DMS153 (cell line): ENCODE measurements at places on chromosomes 1 and 21.

DNA sequence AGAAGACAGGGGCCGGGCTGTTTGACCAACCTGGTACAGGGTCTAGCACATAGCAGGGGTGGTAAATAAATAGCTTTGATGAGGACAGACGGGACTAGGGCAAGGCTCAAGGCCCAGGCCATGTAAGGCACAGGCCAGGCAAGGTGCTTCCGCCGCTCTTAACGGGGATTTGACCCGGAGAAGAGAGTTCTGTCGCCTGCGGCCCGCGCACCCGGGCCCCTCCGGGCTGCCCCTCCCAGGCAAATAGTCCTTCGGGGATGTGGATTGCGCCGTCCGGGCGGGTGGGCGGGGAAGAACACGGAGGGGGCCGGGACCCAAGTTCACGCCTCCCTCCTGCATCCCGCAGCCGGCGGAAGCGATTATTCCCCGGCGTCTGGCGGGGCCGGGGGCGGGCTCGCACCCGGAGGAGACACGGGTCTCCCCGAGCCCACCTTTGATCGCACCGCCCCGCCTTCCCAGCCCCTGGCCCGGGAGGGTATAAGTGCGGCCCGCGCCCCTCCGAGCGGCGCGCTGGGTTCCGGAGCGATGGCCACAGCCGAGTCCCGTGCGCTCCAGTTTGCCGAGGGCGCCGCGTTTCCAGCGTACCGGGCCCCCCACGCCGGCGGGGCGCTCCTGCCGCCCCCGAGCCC, at the start of gene MIXL1:
Gene MIXL1, plus strand, starts transcription at position 508 of the 629 bp plus-strand sequence. Its CDS starts 18 bp downstream, at position 526.
- DNase-seq = no peak

DNA sequence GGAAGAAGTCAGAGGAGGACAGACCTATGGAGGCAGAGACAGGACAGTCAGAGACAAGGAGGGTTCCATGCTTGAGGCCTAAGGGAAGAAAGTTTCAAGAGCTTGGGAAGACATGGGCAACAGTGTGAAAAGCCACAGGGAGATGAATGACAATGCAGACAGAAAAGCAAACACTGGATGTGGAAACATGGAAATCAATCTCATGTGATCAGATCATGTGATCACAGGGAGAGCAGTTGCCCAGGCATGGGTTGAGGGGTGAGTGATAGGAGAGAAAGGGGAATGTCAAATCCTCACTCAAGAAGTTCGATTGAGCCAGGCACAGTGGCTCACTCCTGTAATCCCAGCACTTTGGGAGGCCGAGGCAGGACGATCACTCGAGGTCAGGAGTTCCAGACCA, 17.2 kb downstream of the PTAFR start:
- no peak for DNase-seq

- no peak for DNase-seq
Measured at GRCh38 chr21:28696844-28697410, 295.8 kb downstream of the LTN1 start.

DNA sequence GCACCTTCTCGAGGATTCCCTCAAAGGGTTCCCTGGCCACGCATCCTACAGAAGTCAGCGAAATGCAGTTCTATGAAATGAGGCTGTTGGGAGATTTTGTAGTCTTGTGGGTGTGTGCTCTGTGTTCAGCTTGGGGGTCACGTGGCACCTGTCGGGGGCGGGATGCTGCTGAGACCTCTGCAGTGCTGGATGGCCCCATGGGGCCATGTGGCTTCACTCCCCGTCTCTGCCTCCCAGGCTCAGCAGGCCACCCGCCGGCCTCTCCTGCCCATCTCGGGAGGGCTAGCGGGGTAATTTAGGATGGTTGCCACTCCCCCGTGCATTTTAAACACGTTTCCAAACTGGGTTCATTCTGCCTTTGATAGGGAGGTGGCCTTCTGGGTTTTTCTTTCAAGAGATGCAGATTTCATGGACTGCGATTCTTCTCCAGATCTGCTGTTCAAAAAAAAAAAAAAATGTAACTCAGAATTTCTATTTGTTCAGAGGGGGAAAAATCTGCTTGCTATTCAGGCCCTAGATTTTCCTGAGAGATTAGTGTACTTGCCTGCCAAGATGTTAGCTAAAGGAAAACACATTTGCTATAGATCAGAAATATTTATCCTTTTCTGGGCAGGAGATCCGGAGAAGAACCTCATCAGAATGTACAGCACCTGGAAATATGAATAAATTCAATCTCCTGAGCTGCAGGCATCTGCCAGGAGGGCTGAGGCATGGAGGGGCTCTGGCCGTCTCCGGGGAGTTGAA, 277.2 kb upstream of the VAMP3 start:
- no peak for DNase-seq

- no peak for DNase-seq
Measured at GRCh38 chr1:170010443-170010842, 64.1 kb downstream of the KIFAP3 start.

DNA sequence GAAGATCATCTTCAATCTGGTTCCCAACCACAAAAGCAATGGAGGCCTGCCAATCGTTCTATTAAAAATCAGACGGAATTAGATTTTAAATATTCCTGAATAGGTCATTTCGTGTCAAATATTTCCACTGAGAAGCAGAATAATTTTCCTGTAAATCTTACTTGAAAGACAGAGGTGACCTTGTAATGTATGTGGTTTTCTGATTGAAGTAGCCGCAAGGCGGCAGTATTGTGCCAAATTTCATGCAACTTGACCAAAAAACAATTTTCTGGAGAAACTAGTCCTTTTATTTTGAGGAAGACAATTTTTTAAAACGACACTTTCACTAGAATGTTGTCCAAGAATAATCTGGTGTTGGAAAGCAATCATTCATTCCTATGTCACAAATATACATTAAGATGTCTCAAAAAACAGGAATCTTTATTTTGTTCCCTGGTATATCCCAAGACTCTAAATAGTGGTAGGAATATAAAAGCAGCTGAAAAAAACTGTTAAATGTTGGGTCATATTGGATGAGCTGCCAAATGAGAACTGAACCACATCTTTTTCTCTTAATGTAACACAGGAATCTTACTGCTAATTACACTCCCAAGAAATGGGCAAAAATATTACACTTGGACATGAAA, 33.6 kb downstream of the SPAG17 start:
- DNase-seq = no peak

DNA sequence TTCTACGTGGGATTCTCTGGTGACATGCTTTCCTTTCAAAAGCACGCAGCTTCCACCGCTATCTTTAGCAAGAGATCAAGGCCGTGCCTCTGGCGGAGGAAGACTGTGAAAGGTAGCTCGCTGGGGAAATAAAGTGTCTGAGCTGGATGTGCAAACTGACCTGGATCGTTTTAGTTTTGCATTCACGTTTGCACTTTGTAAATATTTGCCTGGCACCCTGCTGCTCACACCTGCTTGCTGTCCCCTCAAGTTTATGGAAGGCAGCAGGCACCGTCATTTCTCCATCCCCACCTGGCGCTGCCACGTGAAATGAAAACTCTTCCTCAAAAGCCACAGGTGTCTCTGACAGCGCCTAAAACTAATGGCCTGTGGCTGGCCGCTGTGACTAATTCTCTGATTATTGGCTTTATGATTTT, 44.0 kb upstream of the TARDBP start:
- DNase-seq = peak; percentile 99

DNA sequence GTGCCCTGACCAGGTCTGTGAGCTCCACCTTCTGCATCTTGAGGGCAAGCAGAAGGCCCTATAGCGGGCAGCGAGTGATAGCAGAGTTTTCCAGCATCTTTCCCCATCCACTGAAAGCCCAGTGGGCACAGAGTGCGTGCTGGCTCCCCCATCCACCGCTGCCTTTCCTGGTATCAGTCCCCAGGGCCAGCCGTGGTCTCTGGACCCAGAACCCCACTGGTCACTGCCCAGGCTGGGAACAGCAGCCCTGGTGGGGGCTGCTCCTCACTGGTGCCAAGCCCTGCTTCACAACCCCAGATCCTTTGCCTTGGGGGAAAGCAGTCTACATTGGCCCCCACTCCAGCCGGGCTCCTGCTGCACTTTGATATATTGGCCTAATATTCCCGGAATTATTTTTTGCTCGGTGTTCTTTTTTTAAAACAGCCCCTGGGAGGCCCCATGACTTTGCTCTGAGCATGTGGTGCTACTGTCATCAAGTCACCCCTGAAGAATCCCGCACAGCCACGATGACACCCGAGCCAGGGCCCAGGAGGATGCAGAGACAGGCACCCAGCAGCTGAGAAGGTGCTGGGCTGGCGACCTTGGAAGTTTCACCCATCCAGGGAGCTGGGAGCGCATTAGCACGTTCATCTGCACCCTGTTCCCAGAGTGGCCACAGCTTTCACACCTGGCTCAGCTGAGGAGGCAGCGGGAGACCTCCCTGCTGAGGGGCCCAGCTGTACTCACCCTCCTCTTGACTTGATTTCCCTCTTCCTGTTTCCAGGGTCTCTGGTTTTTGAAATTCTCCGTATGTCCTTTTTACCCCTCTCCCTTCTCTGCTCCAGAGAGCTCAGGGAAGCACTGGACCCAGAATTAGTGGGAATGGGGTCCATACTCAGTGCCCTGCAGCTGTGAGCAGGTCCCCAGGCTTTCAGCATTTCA, 56.9 kb downstream of the KLHDC7A start:
- DNase-seq = no peak

GRCh38 chr1:117894078-117894477, 35.3 kb downstream of the GDAP2 start:
- no peak for DNase-seq

DNA sequence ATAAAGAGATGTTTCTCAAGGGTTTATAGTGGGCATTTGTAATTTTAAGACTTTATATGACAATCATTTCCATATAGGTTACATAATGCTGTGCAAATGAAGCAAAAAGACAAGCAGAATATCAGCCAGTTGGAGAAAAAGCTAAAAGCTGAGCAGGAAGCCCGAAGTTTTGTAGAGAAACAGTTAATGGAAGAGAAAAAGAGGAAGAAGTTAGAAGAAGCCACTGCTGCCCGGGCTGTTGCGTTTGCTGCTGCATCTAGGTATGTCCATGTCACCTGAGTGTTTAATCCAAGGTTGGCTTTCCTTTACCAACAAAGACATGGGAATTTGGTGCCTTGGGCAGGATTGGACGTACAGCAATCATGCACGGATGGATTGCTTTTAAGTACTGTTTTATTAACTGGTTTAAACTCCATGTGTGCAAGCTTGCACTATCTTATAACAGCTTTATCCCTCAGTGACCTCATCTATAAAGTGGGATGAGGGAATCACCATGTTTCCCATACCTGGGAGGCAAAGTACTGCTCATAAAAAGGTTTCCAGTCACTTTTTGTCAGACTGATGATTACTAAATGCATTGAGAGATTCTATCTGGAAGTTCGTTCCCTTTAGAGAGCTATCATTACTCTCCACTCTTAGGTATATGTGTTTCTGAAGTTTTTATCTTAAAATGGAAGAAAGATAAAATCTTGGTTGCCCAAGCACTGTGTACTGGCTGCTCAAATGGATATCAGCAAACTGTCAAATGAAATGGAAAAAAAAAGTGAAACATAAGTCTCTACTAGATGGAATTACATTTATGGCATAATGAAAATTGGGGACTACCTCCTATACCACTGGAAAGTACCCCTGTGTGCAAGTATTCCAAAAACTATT, 55.1 kb downstream of the MACO1 start:
- DNase-seq = no peak

DNA sequence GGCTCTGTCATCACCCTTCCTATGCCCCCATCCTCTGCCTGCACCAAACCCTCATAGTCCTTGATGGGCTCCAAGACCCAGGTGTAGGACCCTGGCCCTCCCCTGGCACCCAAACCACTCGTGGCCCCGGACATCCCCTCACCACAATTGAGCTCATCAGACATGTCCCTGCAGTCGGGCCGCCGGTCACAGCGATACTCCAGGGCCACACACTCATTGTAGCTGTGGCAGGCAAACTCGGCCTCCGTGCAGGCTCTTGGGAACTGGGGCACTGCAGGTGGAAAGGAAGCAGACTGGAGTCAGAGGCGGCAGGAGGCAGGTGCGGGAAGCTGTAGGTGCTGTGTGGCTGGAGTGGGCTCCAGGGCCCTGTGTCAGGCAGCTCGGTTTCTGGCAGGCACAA, 49.3 kb downstream of the HSPG2 start:
- DNase-seq = no peak

GRCh38 chr1:218164930-218165700, 120.0 kb upstream of the RRP15 start:
- no peak for DNase-seq

DNA sequence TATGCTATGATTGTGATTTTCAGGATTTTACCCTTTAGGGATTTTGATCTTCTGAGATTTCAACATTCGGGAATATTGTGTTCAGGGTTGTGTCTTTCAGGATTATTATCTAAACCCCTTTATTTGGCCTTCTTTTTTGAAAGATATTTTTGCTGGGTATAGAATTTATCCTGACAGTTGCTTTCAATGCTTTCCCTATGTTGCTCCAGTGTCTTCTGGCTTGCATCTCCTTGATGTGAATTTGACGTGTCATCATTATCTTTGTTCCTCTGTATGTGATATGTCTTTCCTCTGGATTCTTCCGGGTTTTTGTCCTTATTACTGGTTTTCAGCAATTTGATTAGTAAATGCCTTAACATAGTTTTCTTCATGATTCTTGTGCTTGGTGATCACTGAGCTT, 25.9 kb upstream of the RIPK4 start:
- no peak for DNase-seq

DNA sequence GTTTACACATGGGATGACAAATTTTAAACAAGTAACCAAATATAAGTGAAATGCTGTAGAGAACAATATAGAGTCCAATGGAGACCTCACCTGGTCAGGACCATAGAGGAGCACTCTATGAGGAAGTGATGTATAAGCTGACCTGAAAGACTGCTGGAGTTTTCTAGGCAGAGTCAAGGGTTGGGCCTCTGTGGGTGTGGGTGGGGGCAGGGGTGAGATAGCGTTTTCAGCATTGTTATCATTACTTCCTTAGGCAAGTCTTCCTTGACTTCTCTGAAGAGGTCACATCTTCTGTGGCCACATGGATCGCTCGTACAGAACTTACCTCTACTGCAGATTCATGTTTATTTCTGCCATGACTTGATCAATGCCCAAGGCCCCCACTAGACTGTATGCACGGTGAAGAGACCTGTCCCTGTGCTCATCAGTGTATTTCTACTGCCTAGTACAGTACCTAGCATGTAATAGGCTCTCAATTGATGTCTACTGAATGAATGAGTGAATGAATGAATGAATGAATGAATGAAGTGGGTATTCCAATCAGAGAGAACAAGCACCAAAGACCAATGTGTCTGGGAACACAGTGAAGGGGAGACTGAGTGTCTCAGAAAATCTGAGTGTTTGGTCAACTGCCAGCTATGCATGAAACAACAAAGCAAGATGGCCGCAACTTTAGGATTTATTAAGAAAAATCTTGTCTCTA, 116.5 kb downstream of the RNF220 start:
- no peak for DNase-seq
